ENCODE measurements at places on chromosomes 11 and 22. TPM values are rescaled to one million over a fixed set of nuclear protein-coding genes. Genes with fewer than 3 reads are reported as not detected.

- H3K36me3 ChIP-seq: peaks cover 47% of the 10 kb centered on the region
- peak overlapping the region; percentile 73 for H3K27ac ChIP-seq
- H3K4me1 ChIP-seq: peaks cover 68% of the 10 kb centered on the region
- peak; percentile 60 for DNase-seq
Observed at GRCh38 chr11:67267188-67268080, 1.2 kb downstream of the GRK2 start.

- no peak overlapping the region for H3K4me3 ChIP-seq
- no peaks in the 10 kb centered on the region for H3K4me1 ChIP-seq
- H3K27me3 ChIP-seq: no peaks in the 10 kb centered on the region
- no peak for DNase-seq
Observed at GRCh38 chr11:76714493-76714892, 43.9 kb upstream of the LRRC32 start.

- no peak overlapping the region for H3K4me3 ChIP-seq
- no peak overlapping the region for H3K27ac ChIP-seq
- peaks cover 30% of the 10 kb centered on the region for H3K36me3 ChIP-seq
Observed at GRCh38 chr11:119027561-119028345, 2.9 kb downstream of the SLC37A4 start.

ARHGAP8 gene
- 0.37 TPM for total RNA-seq

- H3K27ac ChIP-seq: no peak overlapping the region
- DNase-seq: no peak
- H3K36me3 ChIP-seq: no peaks in the 10 kb centered on the region
- no peaks in the 10 kb centered on the region for H3K4me1 ChIP-seq
- no peaks in the 10 kb centered on the region for H3K27me3 ChIP-seq
Observed at GRCh38 chr11:13140028-13140870, 131.1 kb downstream of the RASSF10 start.

GRCh38 chr11:29231586-29231985 lies 785.2 kb downstream of the KCNA4 start:
- DNase-seq: no peak
- H3K36me3 ChIP-seq: no peaks in the 10 kb centered on the region
- no peak overlapping the region for H3K4me3 ChIP-seq
- no peaks in the 10 kb centered on the region for H3K4me1 ChIP-seq

DNA sequence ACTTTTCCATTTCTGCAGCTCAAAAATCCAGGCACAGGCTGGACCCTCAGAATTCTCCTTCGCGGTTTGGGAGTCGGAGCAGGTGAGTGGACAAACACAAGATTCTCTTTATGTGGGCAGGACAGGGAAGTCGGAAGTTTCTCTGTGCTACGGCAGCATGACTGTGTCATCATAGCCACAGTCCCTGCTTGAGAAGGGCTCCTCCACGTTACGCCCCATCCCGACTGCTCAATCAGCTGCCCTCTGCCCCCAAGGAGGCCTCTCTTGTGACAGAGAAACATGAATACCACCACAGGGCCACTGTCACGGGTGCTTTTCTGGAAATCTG lies 89.0 kb upstream of the SHISAL1 start:
- H3K27ac ChIP-seq: no peak overlapping the region
- no peaks in the 10 kb centered on the region for H3K4me1 ChIP-seq
- no peak overlapping the region for H3K4me3 ChIP-seq
- H3K36me3 ChIP-seq: no peaks in the 10 kb centered on the region
- DNase-seq: no peak

GSTT2B gene
- not detected for total RNA-seq

GRCh38 chr22:45468872-45469271 lies 33.8 kb upstream of the FBLN1 start:
- no peaks in the 10 kb centered on the region for H3K4me1 ChIP-seq
- H3K4me3 ChIP-seq: no peak overlapping the region
- H3K27ac ChIP-seq: no peak overlapping the region
- H3K36me3 ChIP-seq: no peaks in the 10 kb centered on the region

DNA sequence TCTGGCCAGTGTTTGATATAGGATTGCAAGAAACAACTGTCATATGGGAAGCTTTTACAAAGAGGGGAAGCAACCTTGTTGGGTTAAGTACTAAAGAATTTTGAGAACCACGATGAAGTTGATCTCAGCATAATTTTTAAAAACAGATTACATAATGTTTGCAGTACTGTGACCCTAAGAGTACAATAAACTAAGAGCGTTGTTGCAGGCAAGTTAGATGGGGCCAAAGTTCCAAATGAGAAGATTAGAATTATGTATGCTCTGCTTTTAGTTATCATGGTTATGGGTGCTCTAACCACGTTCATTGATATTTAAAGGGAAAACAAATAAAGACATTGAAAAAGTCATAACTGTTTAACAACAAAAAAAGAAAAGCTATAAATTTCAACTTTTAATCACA lies 177.5 kb downstream of the CNTN5 start:
- DNase-seq: no peak
- no peaks in the 10 kb centered on the region for H3K4me1 ChIP-seq
- no peak overlapping the region for H3K27ac ChIP-seq
- H3K36me3 ChIP-seq: no peaks in the 10 kb centered on the region
- H3K27me3 ChIP-seq: no peaks in the 10 kb centered on the region
- H3K4me3 ChIP-seq: no peak overlapping the region

GRCh38 chr11:57427727-57428082 lies 784 bp upstream of the SLC43A3 start:
- H3K4me3 ChIP-seq: no peak overlapping the region
- H3K27me3 ChIP-seq: no peaks in the 10 kb centered on the region
- H3K4me1 ChIP-seq: peaks cover 28% of the 10 kb centered on the region
- no peak for DNase-seq
- no peak overlapping the region for H3K27ac ChIP-seq

- no peaks in the 10 kb centered on the region for H3K27me3 ChIP-seq
- H3K36me3 ChIP-seq: no peaks in the 10 kb centered on the region
- H3K4me3 ChIP-seq: no peak overlapping the region
- no peaks in the 10 kb centered on the region for H3K4me1 ChIP-seq
- DNase-seq: no peak
Observed at GRCh38 chr11:55357560-55358184, 10.1 kb upstream of the OR4A15 start.

SCGB1D2 gene
- not detected for total RNA-seq

- H3K4me3 ChIP-seq: no peak overlapping the region
- H3K4me1 ChIP-seq: no peaks in the 10 kb centered on the region
- no peak for DNase-seq
- peaks cover 41% of the 10 kb centered on the region for H3K36me3 ChIP-seq
- no peak overlapping the region for H3K27ac ChIP-seq
Observed at GRCh38 chr11:33747979-33748378, 11.8 kb upstream of the CD59 start.

DNA sequence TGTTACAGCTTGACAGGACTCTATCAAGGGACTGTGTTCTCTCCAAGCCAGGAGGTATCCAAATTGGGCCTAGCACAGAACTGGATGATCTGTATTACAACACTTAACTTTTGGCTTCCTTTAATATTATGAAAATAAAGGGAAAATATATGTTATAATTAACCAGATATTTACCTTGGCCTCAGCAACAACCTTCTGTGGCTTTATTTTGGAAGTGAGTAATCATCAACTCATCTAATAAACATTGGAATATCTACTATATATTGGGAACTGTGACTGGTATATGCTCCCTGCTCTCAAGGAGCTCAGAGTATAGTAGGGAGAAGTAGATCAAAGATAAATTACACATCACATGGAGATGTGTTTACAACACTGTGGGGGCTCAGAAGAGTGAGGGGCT lies 352.2 kb downstream of the METTL15 start:
- no peak for DNase-seq
- H3K4me1 ChIP-seq: no peaks in the 10 kb centered on the region
- H3K36me3 ChIP-seq: no peaks in the 10 kb centered on the region

MMP11 gene
- 11.6 TPM for total RNA-seq

- peaks cover 51% of the 10 kb centered on the region for H3K4me1 ChIP-seq
- DNase-seq: no peak
- no peak overlapping the region for H3K4me3 ChIP-seq
- peaks cover 76% of the 10 kb centered on the region for H3K36me3 ChIP-seq
- H3K27ac ChIP-seq: peak overlapping the region; percentile 40
Observed at GRCh38 chr22:41885516-41885915, 29.4 kb downstream of the SHISA8 start.

CCDC87 gene
- total RNA-seq: 0.39 TPM

GRCh38 chr11:77596626-77597025 lies 6.9 kb downstream of the AQP11 start:
- H3K27ac ChIP-seq: no peak overlapping the region
- DNase-seq: no peak
- H3K4me1 ChIP-seq: no peaks in the 10 kb centered on the region
- H3K27me3 ChIP-seq: no peaks in the 10 kb centered on the region

DNA sequence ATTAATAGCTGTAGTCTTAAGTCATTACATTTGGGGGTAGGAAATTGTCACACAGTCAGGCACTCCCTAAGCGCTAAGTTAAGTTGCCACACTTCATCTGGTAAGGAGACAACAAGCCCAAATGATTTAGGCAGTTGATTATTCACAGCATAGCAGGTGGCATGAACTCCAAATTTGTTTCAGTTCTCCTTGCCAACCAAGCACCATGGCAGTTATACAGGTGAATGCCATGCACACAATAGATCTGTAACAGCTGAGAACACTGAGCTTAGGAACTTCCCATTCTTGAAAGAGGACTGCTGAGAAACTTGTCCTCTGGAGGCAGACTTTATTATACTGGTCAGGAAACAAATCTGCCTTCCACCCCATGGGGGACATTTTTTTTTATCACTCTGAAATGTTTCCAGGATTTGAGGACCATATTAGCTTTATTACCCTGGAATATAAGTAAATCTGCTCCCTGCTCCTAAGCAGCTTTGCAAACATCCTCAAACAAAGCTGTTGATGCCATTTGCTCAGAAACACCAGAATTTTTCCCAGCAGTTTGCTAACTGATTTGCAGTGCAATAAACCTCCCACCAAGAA lies 5.1 kb upstream of the INTS4 start:
- peak overlapping the region; percentile 83 for H3K27ac ChIP-seq
- H3K36me3 ChIP-seq: no peaks in the 10 kb centered on the region
- no peak overlapping the region for H3K4me3 ChIP-seq
- peaks cover 31% of the 10 kb centered on the region for H3K4me1 ChIP-seq
- H3K27me3 ChIP-seq: no peaks in the 10 kb centered on the region
- peak; percentile 76 for DNase-seq

TIGD3 gene
- 6.1 TPM for total RNA-seq

GRCh38 chr11:7642747-7643146 lies 30.6 kb downstream of the CYB5R2 start:
- peaks cover 2% of the 10 kb centered on the region for H3K36me3 ChIP-seq
- no peak for DNase-seq
- no peak overlapping the region for H3K27ac ChIP-seq
- H3K4me1 ChIP-seq: peaks cover 6% of the 10 kb centered on the region

MS4A12 gene
- total RNA-seq: not detected

BEST1 gene
- total RNA-seq: 0.78 TPM

DNA sequence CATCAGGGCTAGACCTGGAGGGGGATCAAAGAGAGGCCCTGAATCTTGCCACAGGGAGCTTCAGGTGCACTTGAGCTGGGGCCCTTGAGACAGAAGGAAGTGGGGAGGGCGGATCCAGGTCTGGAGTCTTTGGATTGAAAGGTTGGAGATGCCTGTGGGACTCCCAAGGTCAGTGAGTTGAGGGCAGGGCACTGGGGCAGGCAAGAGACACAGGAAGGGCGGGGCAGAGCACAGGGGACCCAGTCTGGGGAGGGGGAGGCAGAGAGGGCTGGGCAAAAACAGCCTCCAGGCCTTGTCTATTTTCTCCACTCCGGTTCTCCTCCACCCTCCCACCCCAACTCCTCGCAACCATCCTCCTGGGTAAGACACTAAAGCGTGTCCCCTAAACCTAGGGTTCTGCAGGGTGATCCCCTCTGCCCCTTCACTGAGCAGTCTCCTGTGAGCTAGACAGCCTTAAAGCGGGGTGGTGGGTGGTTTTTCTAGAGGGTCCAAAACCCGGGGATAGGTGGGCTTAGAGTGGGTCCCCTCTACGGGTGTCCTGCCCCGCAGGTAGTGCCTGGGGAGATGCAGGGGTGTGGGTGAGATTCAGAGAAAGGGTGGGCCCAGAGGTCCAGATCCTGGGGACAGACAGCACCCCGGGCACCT lies 38.6 kb upstream of the CELSR1 start:
- DNase-seq: no peak
- H3K4me1 ChIP-seq: peaks cover 47% of the 10 kb centered on the region
- H3K27me3 ChIP-seq: no peaks in the 10 kb centered on the region
- no peaks in the 10 kb centered on the region for H3K36me3 ChIP-seq
- H3K4me3 ChIP-seq: peak overlapping the region; percentile 57

MPEG1 gene
- total RNA-seq: 151 TPM

GRCh38 chr11:2358754-2359442 lies 18.2 kb upstream of the CD81 start:
- no peak overlapping the region for H3K4me3 ChIP-seq
- H3K27me3 ChIP-seq: no peaks in the 10 kb centered on the region
- H3K36me3 ChIP-seq: no peaks in the 10 kb centered on the region
- DNase-seq: peak; percentile 34
- no peak overlapping the region for H3K27ac ChIP-seq

ANO1 gene
- total RNA-seq: not detected

DNA sequence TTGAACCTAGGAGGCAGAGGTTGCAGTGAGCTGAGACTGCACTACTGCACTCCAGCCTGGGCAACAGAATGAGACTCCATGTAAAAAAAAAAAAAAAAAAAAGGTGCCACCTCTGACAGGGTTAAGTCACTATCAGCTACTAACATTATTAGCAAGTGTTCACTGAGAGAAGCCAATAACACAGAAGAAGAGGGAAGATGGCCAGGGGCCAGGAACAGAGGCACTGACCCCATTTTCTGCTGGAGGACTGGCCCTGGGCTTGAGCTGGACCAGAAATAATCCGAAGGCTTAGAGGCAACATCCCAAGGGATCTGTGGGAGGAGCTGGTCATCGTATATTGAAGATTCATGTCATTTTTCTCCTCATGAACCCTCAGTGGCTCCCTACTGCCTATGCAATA lies 5.0 kb downstream of the SLC5A1 start:
- H3K4me3 ChIP-seq: no peak overlapping the region
- H3K36me3 ChIP-seq: no peaks in the 10 kb centered on the region
- H3K4me1 ChIP-seq: no peaks in the 10 kb centered on the region
- H3K27me3 ChIP-seq: no peaks in the 10 kb centered on the region
- H3K27ac ChIP-seq: no peak overlapping the region

DNA sequence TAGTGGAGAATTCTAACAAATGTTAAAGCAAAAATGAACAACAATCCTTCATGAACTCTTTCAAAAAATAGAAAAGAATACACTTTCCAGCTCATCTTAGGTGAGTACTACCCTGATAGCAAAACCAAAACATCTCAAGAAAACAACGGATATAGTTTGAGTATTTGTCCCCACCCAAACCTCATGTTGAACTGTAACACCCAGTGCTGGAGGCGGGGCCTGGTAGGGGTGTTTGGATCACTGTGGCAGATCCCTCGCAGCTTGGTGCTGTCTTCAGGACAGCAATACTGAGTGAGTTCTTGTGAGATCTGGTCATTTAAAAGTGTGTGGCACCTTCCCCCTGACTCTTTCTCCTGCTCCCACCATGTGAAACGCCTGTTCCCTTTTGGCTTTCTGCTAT lies 27.0 kb downstream of the NCAPD3 start:
- no peak overlapping the region for H3K4me3 ChIP-seq
- no peaks in the 10 kb centered on the region for H3K27me3 ChIP-seq
- no peaks in the 10 kb centered on the region for H3K4me1 ChIP-seq

Data from B cell (primary cell).